ENCODE measurements at places on chromosomes 3 and 15.

GRCh38 chr3:187567661-187568121 is 102.5 kb downstream of the SST start:
- DNase-seq = no peak

DNA sequence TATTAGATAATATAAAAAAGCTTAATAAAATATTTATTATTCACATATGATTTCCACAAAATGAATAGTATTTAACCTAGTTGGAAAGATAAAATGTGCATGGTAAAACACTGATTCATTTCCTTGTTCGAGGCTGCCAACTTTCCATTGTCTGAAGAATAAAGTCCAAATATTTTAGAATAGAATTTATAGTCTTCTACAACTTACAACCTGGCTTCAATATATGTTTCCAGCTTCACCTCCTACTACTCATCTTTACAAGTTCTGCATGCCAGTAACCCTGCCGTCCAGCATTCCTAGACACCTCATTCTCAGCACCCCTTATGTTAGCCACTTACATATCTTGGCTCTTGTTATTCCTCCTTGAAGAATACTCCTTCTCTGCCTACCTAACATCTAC is 244.5 kb downstream of the FGF12 start:
- DNase-seq = no peak

GRCh38 chr15:70475921-70476320 is 287.4 kb downstream of the UACA start:
- DNase-seq = no peak

DNA sequence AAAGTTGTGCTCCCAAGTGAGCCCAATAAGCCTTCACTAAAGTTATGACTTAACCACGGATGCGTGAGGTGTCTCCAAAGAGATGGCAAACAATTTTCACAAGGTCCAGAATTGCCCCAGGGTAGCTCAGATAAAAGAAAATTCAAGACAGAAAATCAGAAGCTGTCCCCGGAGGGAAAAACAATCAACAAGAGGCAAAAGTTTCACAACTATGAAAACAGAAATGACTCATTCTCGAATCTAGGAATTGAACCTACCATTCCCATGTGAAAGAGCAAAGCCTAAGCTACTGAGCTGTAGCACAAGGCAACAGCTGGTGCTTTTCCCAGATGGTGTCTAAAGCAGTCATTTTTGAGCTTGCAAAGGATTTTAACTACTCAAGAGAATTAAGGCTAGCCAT is 33.5 kb upstream of the MKRN3 start:
- no peak for DNase-seq

GRCh38 chr3:179562591-179563270 is at the start of gene ACTL6A:
Gene ACTL6A, plus strand, starts transcription at chr3:179562926. Its CDS starts 167 bp downstream, at chr3:179563093.
- DNase-seq = peak; percentile 99
